ENCODE measurements at places on chromosomes 3 and 15.
A peak's percentile ranks its signal among the peaks of the same experiment; 100 is the strongest.

GRCh38 chr15:99719096-99719541 lies 14.1 kb downstream of the LYSMD4 start:
- peak; percentile 85 for DNase-seq

- DNase-seq = no peak
Observed at GRCh38 chr3:112273536-112273935, 20.5 kb downstream of the SLC9C1 start.

GRCh38 chr15:39685367-39685766 lies 97.3 kb downstream of the FSIP1 start:
- no peak for DNase-seq

GRCh38 chr3:185629554-185630181 lies 43.6 kb downstream of the SENP2 start:
- DNase-seq = no peak

GRCh38 chr3:137769322-137770065 lies 5.4 kb downstream of the SOX14 start:
- no peak for DNase-seq

- DNase-seq = no peak
Observed at GRCh38 chr3:29011966-29012365, 268.9 kb upstream of the RBMS3 start.

GRCh38 chr15:48175126-48175525 lies 3.0 kb downstream of the MYEF2 start:
- DNase-seq = no peak

DNA sequence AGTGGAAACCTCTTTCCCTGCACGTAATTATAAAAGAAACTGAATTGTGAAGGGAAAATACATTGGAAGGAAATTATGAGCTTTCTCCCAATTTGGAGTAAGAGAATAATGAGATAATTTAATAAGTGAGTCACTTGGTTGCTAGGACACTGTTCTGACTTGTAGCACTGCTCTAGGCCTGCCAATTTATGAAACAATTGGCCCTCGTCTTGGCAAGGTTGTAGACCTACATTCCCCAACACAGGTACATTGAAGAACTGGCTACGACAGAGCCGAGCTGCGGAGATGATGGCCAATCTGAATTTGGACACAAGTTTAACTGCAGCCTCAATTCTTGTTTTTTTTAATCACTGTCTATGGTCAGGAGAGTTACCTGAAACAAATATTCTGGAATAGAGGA lies 674.1 kb downstream of the MECOM start:
- DNase-seq = peak; percentile 37

- DNase-seq = peak; percentile 100
Observed at GRCh38 chr3:45551214-45552010, 43.1 kb upstream of the LIMD1 start.

DNA sequence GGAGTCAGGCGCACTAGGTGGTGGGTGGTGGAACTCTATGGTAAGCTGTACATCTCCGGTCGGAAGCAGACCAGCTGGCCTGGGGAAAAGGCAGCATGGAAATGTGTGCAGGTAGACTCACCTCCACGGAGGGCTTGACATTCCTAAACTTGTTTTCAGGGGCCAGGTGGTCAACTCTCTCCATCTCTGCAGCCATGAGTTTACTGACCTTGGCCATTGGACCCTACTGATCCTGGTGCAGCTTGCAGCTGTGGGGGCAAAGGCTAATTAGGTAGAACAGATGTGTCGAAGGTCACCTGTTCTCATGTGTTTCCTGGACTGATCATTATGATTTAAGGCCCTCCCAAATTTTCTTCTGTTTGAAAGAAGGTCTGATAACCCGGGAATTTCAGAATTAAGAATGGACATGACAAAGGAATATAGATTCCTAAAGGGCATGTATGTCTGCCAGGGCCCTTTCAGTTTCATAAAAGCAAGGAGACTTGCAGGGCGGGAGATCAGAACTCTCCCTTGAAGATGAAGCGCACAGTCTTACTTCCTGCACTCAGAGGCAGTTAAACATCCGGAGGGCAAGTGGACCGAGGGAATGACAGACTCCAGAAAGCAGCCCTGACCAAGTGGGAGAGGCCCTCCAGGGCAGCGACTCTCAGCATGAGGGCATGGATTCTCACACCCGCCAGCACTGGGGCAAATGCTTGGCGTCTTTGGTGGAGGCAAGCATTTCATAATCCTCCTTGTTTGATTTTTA lies 56.1 kb upstream of the CMTM7 start:
- no peak for DNase-seq

DNA sequence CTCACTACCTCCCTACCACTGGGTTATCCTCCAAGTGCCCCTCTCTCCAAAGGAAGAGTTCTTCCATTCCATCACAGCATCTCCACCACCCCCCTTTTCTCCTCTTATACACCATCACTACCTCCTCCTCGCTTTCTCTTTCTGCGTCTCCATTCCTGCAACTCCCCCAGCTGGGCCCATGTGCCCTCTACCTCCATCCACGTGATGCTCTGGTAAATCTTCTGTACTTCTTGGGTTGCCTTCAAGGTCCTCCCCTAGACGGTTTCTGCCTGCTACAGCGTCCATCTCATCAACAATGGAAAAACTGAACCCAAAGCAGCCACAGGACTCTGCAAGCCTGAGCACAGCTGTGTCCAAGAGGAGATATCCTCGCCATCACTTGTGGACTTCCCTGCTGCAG lies 129.5 kb upstream of the SLCO3A1 start:
- no peak for DNase-seq

GRCh38 chr3:4820296-4821121 lies 158.7 kb upstream of the BHLHE40 start:
- no peak for DNase-seq

GRCh38 chr3:72470904-72471417 lies 377.3 kb downstream of the SHQ1 start:
- DNase-seq = no peak

- no peak for DNase-seq
Observed at GRCh38 chr3:28039234-28039633, 202.2 kb upstream of the CMC1 start.

- no peak for DNase-seq
Observed at GRCh38 chr3:186888569-186888968, 41.8 kb upstream of the ST6GAL1 start.

- no peak for DNase-seq
Observed at GRCh38 chr3:87828046-87828445, 230.8 kb downstream of the CGGBP1 start.

DNA sequence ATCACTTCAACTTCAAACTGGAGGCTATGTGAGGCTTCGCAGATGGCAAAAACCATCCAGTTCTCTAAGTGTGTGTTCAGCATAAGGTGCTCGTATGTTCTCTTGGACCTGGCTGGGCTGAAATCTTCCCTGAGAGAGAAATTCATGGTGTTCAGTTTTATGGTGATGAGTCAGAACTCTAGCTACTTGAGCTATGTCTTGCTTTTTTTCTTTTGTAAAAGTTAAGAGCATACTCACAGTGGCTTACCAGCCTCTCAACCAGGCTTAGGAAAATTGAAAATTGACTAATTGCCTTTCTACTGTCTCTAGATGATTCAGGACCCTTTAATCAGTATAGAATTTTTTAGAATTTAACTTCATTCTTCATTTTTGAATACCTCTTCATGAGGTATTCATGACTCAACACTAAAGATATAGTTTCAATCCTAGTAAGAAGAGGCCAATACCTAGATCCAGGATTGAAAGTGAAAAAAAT lies 617.5 kb downstream of the TBL1XR1 start:
- DNase-seq = peak; percentile 44

DNA sequence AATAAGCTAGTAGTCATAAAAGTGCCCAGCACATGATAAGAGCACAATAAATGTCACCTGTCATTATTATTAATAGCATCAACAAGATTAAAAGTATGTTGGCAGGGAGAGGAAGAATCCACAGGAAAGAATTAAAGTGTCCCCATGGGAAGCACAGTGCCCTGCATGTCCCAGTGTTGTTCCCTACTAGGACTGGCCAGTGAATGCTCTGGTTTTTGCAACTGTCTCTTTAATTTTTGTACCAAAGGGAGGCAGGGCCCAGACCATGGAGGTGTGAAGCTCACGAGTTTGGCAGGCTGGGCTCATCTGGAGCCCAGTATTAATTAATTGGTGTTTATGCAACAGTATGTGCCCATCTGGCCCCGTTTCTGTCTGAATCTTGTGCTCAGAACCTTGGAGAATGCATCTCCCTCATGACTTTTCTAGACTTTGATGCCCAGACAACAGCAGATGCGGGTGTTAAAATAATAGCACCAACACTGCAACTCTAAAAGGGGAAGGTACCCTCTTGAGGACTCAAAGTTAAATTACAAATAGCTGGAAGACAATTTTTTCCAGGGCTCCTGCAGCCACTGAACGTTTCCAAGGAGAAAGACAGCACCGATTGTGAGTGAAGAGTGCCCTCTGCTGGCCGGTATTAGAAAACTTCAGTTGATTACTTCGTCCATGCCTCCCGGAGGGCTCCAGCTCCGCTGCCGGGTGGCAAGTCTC lies 71.9 kb upstream of the SPATA12 start:
- DNase-seq = peak; percentile 79

DNA sequence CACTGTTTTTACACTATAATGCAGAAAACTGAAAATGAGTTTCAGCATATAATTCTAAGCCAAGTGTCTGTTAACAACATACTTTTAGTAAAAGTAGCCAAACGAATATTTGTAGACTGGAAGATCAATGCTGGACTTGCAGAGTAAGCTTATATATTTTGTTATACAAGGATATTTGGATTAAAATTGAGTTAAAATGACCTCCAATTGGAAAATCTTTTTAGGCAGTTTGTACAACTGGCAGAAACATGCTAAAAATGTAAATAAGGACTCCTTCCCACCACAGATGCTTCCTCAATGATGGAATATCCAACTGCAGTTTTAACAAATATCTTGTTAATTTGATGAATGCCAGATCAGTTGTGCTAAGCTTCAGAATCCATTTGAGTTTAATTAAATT lies 25.3 kb downstream of the ZBBX start:
- no peak for DNase-seq

DNA sequence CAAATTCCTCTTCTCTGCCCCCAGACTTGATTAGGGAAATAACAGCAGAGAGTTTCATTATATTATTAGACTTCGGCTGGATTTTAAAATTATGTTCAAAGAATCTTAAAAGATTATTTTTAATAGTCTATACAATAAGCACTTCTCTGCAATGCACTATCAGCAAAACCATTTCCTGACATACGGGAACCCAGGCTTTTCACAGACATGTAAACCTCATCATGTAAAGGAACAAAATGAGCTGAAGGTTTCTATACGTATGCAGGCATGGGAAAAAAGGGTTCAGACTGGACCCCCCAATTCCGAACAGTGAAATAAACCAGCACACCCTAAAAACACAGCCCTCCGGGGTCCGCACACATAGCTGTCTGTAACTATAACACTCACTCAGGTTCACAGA lies 77.5 kb upstream of the LMOD3 start:
- DNase-seq = no peak

DNA sequence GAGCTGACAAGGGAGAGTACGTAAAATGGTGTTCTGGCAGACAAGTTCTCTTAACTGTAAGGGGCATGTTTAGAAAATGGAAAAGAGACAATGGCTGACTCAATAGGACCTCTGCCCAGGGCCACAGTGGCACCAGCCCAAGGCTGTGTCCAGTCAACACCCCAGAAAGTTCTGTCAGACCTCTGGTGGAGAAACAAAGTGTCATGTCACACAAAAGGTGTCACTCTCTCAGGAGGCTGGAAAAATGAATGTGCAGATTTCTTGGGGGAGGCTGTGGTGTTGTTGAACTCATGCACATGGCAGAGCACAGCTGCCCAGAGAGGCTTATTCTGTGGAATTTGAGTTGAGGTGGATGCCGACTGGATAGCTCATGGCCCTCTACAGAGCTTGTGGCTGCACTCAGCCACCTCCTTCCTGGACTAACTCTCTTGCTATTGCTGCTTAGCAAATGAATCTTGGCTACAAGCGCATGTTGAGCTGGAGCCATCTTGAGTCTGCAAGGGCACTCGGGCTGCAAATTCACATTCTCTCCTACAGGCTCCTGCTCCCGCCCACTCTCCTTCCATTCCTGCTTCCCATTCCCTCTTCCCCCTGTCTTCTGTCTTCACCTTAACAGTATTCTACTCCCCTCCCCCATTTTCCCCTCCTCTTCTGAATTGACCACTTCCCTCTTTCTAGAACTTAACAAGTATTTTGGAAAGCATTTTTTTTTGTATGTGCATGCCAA lies 55.8 kb upstream of the SLC7A14 start:
- DNase-seq = peak; percentile 27

DNA sequence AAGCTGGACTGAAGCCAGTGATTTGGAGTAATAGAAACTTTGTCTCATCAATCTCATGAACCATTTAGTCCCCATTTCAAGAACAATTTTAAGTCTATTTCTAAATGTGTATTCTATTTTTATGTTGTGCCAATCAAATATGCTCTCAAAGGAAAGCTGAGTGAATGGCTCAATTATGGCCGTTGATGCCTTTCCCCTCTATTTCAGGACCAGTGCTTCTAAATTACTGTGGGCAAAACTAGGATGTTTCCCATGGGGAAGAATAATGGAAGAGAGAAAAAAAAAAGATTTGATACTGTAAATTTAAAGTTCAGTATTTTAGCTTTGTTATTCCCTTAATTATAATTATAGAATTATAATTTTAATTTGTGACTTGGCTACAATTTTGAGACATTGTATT lies 110.1 kb downstream of the CADM2 start:
- no peak for DNase-seq

All from fibroblast of mammary gland (primary cell).